HuH-7.5 (cell line): ENCODE measurements at places on chromosomes 1 and 21.

- DNase-seq = no peak
These were observed 11.0 kb downstream of the PRKCZ start for GRCh38 chr1:2061065-2061778.

DNA sequence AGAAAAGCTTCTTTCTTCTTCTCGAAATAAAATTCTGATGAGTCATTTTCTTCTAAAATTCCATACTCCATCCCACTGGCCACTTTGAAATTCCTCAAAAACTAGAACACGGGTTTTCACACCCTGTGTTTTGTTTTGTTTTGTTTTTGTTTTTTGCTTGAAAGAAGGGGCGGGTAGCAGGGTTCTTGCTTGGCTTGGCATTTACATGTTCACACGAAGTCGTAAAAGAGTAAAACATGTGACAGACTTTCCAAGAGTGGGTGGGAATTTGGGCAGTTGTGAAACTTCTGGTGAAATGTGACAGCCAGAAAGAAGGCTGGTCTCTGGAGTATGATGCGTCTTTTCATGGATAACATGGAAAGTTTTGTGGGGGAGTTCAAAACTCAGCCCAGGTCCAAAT, 47.1 kb upstream of the FMN2 start:
- DNase-seq = no peak

- peak; percentile 86 for DNase-seq
These were observed 482.4 kb downstream of the NPHP4 start for GRCh38 chr1:5509664-5510452.

GRCh38 chr1:202241376-202242079, 47.9 kb downstream of the LGR6 start:
- no peak for DNase-seq

DNA sequence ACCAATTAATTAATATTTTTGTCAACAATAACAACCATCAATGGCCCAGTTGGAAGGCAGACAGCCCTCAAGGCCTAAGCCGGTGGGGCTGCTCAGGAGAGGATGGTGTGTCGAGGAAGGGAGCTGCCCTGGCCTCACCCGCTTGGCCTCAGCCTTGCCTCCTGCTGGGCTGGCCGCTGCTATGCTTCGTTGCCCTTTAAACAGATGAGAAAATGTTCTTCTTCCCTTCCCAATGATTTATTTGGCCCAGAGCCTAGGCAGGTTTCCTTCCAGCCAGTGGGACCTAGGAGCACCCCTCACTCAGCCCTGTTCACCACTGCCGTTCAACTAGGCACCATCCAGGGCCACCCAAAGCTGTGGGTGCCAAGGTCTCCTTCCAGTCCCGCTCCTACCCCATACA, 3.1 kb upstream of the ADGRB2 start:
- no peak for DNase-seq

DNA sequence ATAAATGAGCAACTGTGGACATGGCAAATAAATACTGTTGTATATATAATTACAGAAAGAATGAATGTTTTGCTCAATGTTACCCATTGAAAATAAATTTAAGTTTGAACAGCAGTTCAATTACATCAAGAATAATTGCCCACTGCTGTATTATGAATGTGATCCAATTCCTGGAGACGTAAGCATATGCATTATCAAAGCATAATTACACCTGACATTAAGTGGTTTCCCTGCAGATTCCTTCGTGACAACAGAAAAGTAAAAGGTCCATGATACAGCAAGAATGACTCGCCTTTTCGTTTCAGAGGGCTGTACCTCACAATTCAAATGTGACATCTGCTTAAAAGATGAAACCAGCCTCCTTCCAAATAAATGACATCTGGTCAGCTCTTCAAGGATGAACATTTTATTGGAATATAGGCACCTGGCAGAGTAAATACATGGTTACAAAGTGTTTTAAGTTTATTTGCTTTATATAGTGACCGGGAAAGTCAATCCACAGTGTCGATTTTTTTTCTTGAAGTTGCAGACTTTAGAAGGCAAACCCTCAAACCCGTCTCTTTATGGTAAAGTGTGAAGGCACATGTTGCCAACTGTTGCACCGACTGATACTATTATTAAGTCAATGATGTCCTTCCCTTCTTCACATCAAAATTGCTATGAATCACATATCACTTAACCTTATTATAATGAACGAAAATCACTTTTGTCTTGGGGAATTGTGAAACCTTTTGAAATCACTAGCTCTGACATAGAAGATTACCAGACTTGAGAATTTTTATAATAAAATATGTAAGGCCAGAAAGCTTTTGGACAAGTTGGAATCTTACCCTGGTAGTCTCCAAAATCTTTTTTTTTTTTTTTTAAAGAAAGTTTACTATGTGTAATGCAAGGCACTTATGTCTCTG, 36.2 kb upstream of the EDEM3 start:
- no peak for DNase-seq

- DNase-seq = peak; percentile 96
These were observed at the start of gene VWA1 for GRCh38 chr1:1435106-1435903. Gene VWA1, plus strand, starts transcription at chr1:1435690. Its CDS starts 59 bp downstream, at chr1:1435749.

- no peak for DNase-seq
These were observed 85.2 kb upstream of the TMPRSS2 start for GRCh38 chr21:41593051-41593759.

DNA sequence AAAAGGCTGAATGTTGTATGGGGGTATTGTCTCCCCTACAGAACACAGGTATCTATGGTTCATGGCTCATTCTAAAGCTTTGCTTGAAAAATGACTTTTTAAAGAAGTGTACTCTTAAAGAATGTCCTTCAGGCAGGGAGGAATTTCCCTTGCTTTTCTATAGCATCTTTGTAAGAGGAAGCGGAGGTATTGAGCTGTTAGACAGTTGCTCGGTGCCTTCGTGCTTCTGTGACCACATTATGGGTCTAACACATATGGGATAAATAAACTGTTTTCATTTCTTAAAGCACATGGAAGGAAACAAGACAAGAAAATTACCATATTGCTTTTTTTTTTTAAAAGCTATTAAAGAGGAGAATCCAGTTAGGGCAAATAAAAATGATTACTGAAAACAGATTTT, 182.9 kb downstream of the NTNG1 start:
- no peak for DNase-seq

DNA sequence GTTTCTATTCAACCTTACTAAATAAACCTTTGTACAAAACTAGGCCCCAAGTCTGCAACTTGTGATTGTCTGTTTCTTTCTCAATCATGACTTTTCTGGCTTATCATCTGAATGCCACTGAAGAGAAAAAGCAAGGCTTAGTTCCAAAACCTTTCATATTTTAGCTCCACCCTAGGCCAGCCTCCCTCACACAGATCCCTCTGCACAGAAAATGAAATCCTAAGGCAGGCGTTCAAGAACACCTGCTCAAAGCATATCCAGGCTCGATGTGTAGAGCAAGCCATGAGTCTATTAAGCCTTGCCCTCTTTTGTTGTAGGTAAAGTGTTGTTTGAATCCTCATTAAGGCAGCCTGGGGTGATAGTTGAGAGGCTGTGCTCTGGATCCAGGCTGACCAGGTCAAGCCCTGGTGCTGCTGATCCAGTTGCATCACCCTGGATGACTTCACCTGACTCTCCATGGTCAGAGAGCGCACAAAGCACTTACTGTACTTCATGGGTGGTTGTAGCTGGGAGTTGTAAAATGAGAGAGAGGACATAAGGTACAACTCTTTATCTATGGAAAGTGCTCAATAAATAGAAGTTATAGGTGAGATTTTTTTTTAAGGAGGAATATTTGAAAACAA, 39.0 kb downstream of the FYB2 start:
- DNase-seq = no peak

GRCh38 chr1:112444269-112444668, 48.3 kb downstream of the CTTNBP2NL start:
- DNase-seq = no peak
